AG04450 (cell line): ENCODE measurements at places on chromosomes 7 and 10.

- no peak for DNase-seq
Measured at GRCh38 chr10:90695915-90696676, 161.7 kb downstream of the HTR7 start.

GRCh38 chr7:26191974-26192479 is 8.5 kb downstream of the HNRNPA2B1 start:
- no peak for DNase-seq

GRCh38 chr10:3142146-3142875 is 30.3 kb downstream of the PITRM1 start:
- DNase-seq: no peak

GRCh38 chr7:70810558-70811139 is 321.3 kb upstream of the GALNT17 start:
- DNase-seq: no peak

DNA sequence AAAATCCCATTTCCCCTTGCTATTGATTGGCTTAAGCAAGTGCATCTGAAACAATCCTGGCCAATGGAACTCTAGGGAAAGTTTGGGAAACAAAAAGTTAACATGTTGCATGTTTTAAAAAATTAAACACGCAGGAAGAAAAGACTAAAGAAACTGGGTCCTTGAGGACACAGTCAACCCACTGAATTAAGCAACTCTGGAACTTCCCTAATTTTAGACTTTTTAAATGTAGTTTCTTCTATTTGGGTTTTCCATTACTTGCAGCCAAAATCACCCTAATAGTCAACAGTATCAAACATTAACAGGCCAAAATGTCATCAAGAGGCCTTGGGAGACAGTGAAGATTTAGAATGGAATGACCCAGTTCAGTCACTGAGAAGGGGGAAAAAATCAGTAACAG is 40.6 kb downstream of the OSBPL3 start:
- DNase-seq: no peak

- no peak for DNase-seq
Measured at GRCh38 chr7:5630670-5631069, 150.8 kb downstream of the RNF216 start.

DNA sequence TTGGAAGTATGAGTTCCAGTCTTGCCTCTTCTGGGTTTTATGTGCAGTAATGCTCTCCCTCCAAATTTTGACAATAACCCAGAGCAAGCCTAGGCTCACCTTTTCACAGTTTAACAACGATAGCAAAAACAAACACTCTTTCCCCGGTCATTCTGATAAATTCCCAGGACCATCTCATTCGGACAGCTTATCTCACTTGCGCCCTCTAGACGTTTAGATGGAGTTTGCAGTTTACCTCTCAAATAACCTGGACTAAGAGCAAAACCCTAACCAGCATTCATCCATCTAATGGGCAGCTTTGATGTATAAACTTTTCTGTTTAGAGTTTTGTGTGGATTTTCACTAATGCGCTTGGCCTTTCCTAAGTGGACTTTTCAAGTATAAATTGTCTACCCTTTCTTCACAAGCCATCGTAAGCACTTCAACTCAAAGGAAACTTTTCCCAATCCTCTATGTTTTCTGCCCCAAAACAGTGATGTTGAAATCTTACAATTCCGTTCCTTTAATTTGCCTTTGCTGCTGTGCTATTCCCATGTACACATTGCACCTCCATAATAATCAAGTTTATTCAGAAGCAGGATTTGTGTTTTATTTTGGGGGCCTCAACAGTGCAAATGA is 114.9 kb downstream of the HDAC9 start:
- DNase-seq: no peak

GRCh38 chr10:122113945-122114747 is 125.2 kb downstream of the TACC2 start:
- no peak for DNase-seq

- DNase-seq: no peak
Measured at GRCh38 chr7:134327896-134328295, 11.2 kb upstream of the SLC35B4 start.

GRCh38 chr10:77553966-77554365 is 83.6 kb downstream of the KCNMA1 start:
- no peak for DNase-seq

GRCh38 chr10:114653926-114654325 is 4.1 kb downstream of the ABLIM1 start:
- no peak for DNase-seq

DNA sequence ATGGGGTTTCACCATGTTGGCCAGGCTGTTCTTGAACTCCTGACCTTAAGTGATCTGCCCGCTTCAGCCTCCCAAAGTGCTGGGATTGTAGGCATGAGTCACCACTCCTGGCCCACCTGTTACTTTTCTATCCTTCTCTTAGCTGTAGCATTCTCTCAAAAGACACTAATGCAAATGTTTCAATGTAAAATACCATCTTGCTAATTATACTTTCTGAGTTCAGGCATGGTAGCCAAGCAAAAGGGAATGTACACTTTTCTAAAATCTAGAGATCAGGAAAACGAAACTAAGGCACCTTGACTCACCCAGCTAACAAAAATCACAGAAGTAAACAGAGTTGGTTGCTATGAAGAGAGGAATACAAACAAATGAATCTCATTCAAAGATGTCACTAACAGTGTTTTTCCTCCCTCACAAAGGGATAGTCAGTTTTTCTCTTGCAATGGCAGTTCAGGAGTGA is 401.0 kb upstream of the NRP1 start:
- no peak for DNase-seq

DNA sequence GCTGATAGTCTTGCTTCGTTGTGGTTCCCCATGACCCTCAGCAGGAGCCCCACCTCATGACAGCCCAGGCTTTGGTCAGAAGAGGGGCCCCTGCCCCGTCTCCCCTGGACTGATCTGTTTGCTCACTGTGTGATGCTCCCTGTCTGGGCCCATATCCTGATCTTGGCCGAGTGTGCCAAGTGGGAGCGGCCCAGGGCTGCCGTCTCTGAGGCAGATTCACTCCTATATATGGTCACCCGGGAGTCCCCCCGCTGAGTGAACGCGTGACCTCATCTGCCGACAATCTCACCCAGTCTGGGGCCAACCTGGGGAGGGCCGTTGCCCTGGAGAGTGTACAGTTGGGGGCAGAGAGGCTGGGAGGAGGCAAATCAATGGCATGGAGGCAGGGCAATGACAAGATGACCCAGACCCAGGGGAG is 34.5 kb downstream of the PPIF start:
- peak; percentile 60 for DNase-seq

DNA sequence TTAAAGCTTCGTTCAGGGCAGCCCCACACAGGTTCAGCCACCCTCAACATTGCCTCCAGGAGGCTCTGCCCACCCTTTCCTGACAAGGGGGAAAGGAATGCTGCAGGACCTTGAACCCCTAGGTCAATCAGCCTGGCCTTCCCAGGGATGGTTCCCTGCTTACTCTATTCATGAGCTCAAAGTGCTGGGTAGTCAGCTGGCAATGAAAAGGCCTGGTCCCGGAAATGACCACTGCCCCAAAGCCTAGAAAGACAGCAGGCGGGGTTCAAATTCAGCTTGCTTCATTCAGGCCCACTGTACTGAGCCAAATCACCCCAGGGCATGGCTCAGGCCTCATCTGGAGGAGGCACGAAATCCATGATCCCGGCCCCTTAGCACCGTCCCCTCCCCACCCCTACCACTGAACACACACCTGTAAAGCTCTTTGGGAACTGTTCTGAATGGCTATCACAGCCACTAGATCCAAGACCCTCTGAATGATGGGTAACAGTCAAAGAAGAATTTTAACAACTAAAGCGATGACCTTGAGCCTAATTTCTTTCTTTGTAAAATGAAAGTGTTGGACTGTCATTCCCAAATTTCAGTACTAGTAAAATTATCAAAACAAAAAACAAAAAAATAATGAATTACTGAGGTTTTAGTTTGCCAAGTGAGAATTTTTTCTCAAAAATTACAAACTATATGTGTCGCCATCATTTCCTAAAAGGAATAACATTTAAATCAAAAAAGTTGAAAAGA is 1.0 kb downstream of the URGCP start:
- no peak for DNase-seq
